ENCODE measurements at places on chromosomes 1 and 21.
A peak's percentile ranks its signal among the peaks of the same experiment; 100 is the strongest.

DNA sequence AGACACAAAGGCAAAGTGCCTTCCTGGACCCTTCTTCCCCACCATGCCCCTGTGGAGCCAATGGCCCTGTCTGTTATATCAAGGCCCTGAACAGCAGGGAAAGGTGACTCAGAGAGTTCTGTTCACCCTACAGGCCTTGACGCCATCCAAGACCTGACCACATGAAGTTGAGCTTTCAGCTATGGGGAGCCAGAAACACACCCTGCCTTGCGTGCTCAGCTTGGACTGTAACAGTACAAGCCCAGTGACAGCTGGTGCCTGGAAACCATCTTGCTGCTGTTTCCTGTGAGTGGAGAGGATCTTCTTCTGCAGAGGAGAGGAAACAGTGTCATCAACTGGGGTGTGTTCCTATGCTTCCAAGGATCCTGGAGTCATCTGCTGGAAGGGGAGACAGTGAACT lies 165.0 kb upstream of the IRF2BP2 start:
- peaks cover 35% of the 10 kb centered on the region for H3K27me3 ChIP-seq
- peaks cover 14% of the 10 kb centered on the region for H3K4me1 ChIP-seq
- no peak overlapping the region for H3K27ac ChIP-seq
- H3K4me3 ChIP-seq: no peak overlapping the region
- H3K36me3 ChIP-seq: no peaks in the 10 kb centered on the region

- no peaks in the 10 kb centered on the region for H3K27me3 ChIP-seq
- H3K4me1 ChIP-seq: no peaks in the 10 kb centered on the region
- H3K36me3 ChIP-seq: peaks cover 3% of the 10 kb centered on the region
- DNase-seq: peak; percentile 54
- 0 out of 2 replicates have a peak overlapping the region, but pooled peaks have one; percentile 17 for H3K27ac ChIP-seq
- H3K4me3 ChIP-seq: no peak overlapping the region
These were observed 77.7 kb downstream of the CC2D1B start for GRCh38 chr1:52288286-52288685.

- H3K4me1 ChIP-seq: peaks cover 5% of the 10 kb centered on the region
- no peak overlapping the region for H3K4me3 ChIP-seq
- no peak overlapping the region for H3K27ac ChIP-seq
- H3K36me3 ChIP-seq: no peaks in the 10 kb centered on the region
- H3K27me3 ChIP-seq: no peaks in the 10 kb centered on the region
These were observed 52.5 kb upstream of the RIPK4 start for GRCh38 chr21:41819236-41819855.

DNA sequence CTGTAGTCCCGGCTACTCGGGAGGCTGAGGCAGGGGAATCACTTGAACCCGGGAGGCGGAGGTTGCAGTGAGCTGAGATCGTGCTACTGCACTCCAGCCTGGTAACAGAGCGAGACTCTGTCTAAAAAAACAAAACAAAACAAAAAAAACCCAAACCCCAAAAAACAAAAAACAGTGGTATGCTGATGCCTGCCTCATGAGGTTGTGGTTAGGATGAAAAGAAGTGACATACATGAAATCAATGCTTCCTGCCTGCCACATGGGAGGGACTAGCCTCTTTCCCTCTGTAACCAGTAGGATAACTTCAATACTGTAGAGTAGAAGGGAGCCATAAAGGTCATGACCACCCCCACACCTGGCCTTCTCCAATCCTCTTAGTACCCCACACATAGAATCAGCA lies 55.2 kb downstream of the TENT5C start:
- no peaks in the 10 kb centered on the region for H3K36me3 ChIP-seq
- no peak overlapping the region for H3K4me3 ChIP-seq
- DNase-seq: no peak
- no peak overlapping the region for H3K27ac ChIP-seq
- no peaks in the 10 kb centered on the region for H3K27me3 ChIP-seq

DNA sequence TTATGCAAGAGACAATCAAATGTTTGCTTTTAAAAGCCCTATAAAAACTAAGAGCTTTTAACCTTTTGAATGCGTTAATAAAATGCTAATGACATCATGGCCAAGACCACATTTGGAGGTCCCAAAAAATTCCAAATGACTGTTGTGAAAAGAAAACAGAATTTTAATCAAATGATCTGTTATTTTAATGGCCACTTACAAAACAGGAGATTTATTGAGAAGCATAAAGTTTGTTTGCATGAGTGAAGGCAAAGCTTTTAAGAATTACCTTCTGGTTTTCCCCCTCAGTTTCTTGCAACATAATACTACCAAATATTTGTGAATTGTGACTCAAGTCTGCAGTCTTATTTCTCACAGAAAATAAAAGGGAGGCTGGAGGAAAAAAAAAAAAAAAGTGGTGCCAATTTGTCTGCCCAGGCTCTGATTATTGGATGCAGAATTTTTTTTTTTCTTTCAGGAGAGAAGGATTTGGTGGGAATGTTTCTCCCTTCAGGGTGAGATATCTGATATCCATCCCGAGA lies 60.7 kb downstream of the GORAB start:
- H3K36me3 ChIP-seq: no peaks in the 10 kb centered on the region
- DNase-seq: peak; percentile 81
- peak overlapping the region; percentile 90 for H3K27ac ChIP-seq
- peak overlapping the region; percentile 76 for H3K4me3 ChIP-seq
- H3K27me3 ChIP-seq: no peaks in the 10 kb centered on the region
- H3K4me1 ChIP-seq: peaks cover 67% of the 10 kb centered on the region

DNA sequence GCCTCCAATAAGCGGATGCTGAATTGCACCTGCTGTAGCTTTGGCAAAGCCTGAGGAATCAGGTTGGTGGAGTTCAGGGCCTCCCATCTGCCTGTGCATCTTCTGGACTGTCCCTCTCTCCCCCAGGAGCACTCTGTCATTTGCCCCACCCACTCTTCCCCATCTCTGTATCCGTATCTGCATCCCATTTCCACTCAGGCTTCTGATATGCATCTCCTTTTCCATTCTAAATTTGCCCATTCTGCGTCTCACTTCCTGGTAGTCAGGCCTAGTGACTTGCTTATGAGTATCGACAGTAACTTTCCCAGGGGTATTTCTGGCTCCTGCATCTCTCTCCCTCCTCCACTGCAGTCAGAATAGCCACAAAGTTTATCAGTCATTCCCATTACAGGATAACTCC lies 15.6 kb downstream of the MR1 start:
- DNase-seq: no peak
- no peaks in the 10 kb centered on the region for H3K36me3 ChIP-seq
- H3K4me1 ChIP-seq: no peaks in the 10 kb centered on the region
- H3K27me3 ChIP-seq: no peaks in the 10 kb centered on the region
- H3K4me3 ChIP-seq: no peak overlapping the region

DNA sequence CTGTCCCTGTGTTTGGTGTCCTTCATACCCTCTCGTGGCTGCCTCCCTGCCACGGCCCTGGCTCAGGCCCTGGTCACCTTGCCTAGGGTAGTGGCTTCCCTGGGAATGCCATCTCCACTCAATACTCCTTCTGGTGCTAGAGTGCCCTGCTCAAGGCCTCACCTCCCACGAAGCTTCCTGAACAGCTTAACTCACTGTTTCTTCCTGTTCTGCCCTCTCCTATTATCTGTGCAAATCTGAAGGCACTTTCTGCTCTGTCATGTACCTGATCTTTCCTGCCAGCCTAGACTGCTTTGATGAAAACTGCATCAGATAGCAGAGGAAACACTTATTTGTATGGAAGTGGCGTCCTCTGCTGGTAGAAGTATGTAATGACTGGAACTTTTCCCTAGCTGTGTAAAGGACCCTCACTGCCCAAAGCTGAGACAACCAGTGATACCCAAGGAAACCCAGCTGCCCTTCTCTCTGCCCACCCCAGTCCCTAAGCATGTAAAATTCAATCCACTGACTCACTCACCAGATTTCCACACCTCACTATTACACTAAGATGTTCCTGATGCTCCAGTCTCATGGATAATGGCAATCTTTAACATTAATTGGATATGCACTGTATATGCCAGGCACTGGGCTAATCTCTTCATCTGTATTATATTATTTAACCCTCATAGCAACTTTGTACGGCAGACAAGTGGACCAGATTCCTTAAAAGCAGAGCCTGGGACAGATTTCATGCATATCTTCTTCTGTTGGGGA lies 36.2 kb upstream of the BTG2 start:
- no peaks in the 10 kb centered on the region for H3K27me3 ChIP-seq
- H3K4me1 ChIP-seq: no peaks in the 10 kb centered on the region
- H3K4me3 ChIP-seq: no peak overlapping the region
- no peaks in the 10 kb centered on the region for H3K36me3 ChIP-seq

- no peak overlapping the region for H3K27ac ChIP-seq
- H3K36me3 ChIP-seq: no peaks in the 10 kb centered on the region
- H3K4me3 ChIP-seq: no peak overlapping the region
- H3K4me1 ChIP-seq: peaks cover 23% of the 10 kb centered on the region
These were observed 51.2 kb downstream of the GORAB start for GRCh38 chr1:170583186-170583585.

- H3K4me3 ChIP-seq: no peak overlapping the region
- no peaks in the 10 kb centered on the region for H3K36me3 ChIP-seq
- no peak for DNase-seq
- no peak overlapping the region for H3K27ac ChIP-seq
These were observed 6.9 kb downstream of the CD1B start for GRCh38 chr1:158324395-158324794.

DNA sequence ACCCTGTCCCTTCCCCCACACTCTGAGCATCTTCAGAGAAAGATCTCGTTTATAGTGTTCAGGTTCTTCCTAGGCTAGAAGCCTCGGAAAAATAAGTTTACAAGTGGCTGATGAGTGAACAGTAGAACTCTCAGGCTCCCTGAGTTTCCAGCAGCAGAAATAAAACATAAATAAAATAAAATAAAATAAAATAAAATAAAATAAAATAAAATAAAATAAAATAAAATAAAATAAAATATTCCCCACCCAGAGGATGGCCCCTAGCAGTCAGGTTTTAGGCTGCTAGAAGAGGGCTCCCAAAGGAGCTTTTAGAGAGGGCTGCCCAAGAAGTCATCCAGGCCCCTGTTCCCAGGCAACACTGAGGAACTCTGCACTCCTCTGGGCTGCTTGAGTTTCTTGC lies 55.1 kb downstream of the KCNC4 start:
- DNase-seq: no peak
- H3K27ac ChIP-seq: no peak overlapping the region
- no peaks in the 10 kb centered on the region for H3K4me1 ChIP-seq
- H3K4me3 ChIP-seq: no peak overlapping the region
- H3K27me3 ChIP-seq: no peaks in the 10 kb centered on the region
- no peaks in the 10 kb centered on the region for H3K36me3 ChIP-seq

DNA sequence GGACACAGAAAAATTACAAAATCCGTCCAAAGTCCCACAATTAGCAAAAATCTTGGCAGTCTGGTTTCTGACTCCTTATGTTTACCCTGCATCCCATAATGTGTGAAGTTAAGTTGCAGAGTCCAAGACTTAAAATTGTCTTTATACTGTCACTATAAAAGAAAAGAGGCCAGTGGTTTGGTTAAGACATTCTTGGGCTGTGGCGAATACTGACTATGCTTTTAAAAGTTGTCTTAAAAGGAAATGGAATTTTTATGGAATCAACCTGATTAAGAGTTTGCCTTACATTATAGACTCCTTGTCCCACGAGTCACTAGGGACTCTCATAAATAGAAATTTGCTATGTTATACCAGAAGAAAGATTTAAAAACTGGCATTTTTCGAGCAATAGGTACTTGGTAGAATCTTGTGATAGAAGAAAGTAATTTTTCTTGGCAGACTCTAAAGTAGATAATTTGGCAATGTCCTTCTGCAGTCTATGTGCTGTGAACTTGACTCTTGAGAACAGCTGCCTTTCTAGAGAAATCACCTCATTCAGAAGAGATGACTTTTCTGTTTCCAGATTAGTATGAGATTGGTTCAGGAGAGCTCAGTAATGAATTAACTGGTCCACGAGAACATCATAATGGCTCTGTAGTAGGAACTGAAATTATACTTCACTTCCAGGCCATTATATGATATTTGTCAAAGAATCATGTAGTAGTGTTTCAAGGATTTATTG lies 31.8 kb downstream of the NTNG1 start:
- H3K4me1 ChIP-seq: no peaks in the 10 kb centered on the region
- H3K4me3 ChIP-seq: no peak overlapping the region
- no peaks in the 10 kb centered on the region for H3K36me3 ChIP-seq
- DNase-seq: no peak
- no peak overlapping the region for H3K27ac ChIP-seq

DNA sequence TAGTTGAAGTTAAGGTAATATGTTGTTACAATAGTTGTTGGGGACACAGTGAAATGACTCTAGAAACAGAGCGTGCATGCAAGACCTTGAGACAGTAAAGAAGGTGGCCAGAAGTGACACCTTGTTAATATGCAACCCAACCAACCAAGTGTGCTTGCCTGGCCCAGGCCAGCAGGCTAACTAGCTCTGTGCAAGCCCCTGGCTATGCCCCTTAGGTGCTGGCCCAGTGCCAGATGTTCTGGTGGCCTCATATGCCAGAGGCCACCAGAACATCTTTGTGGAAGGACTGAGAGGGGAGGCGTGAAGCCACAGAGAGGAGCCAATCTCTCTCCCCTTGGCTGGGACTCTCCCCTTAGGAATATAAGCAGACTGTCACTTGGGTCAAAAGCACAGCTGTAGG lies 111.2 kb upstream of the JUN start:
- no peaks in the 10 kb centered on the region for H3K27me3 ChIP-seq
- H3K4me3 ChIP-seq: no peak overlapping the region
- H3K36me3 ChIP-seq: no peaks in the 10 kb centered on the region
- H3K4me1 ChIP-seq: peaks cover 19% of the 10 kb centered on the region
- H3K27ac ChIP-seq: peak overlapping the region; percentile 27

GRCh38 chr1:226436855-226437491 lies 29.1 kb upstream of the PARP1 start:
- DNase-seq: no peak
- peaks cover 16% of the 10 kb centered on the region for H3K27me3 ChIP-seq
- H3K4me3 ChIP-seq: no peak overlapping the region
- no peak overlapping the region for H3K27ac ChIP-seq

DNA sequence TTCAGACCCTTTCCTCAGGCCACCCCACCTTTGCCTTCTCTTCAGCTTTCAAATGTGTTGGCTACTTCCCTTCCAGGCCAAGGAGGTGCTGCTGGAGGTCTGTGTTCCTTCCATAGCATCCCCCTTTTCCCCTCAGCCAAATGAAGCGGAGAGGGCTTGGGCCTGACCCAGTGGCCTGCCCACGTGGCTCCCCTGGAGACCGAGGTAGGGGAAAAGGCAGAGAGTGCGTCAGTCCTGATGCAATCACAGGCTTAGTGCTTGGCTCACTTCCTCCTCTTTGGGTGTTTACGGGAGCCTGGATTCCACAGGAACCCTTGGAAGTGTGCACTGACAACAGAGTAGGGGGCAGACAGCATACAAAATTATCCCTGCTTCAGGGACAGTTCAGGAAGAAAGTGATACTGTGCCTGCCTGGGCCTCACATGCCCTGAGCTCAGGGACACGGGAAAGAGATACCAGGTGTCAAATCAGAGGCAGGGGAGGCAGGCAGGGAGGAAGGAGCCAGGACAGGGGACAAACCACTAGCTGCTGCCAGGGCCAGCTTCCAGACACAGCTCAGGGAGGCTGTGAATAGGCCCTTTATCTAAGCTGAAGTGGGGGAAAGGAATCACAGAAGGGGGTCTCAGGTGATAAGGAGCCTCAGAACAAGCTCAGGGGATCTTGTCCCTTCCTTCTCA lies 16.6 kb upstream of the PTP4A2 start:
- H3K36me3 ChIP-seq: no peaks in the 10 kb centered on the region
- peak overlapping the region; percentile 100 for H3K27ac ChIP-seq
- 0 out of 2 replicates have a peak overlapping the region, but pooled peaks have one; percentile 6 for H3K4me3 ChIP-seq
- DNase-seq: peak; percentile 97
- H3K4me1 ChIP-seq: peaks cover 41% of the 10 kb centered on the region

- H3K4me1 ChIP-seq: peaks cover 32% of the 10 kb centered on the region
- no peaks in the 10 kb centered on the region for H3K36me3 ChIP-seq
- no peak overlapping the region for H3K4me3 ChIP-seq
These were observed 16.4 kb downstream of the PLEKHM2 start for GRCh38 chr1:15700508-15700907.
